Stimulated activated CD8-positive, alpha-beta memory T cell treated with anti-CD3 and anti-CD28 coated beads, Interleukin-4, amount 100 ng/mL, for 1 hour (primary cell): ENCODE measurements at places on chromosomes 5 and 9.

DNA sequence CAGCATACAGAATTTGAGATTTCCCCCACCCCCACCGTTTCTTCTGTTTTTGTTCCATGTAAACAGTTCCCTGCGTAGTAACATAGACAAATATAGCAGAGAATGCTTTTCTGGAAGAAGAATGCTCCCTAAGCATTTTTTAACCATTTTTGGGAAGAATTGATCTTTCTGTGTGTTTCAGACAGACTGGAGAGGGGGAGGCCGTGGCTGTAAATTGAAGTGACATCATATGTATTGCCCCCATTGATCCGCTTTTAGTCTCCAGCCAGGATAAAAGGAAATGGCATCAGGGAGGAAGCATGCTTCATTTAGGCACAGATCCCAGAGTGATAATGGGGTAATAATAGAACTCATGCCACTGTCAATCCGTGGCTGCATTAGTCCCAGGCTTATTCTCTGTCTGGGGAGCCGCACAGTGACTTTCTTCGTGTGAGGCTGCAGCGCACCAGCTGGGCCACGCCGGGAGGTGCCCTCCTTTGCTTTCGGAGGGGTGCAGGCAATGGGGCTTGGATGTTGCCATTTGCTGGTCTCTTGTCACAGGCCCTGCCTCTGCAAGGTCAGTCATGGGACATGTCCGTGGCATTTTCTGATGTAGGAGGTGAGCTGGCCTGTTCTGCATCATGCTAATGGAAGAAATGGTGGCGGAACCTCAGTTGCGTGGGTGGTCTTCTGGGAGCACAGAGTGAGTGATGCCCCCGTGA lies 261.5 kb downstream of the FANCC start:
- no peak for DNase-seq

DNA sequence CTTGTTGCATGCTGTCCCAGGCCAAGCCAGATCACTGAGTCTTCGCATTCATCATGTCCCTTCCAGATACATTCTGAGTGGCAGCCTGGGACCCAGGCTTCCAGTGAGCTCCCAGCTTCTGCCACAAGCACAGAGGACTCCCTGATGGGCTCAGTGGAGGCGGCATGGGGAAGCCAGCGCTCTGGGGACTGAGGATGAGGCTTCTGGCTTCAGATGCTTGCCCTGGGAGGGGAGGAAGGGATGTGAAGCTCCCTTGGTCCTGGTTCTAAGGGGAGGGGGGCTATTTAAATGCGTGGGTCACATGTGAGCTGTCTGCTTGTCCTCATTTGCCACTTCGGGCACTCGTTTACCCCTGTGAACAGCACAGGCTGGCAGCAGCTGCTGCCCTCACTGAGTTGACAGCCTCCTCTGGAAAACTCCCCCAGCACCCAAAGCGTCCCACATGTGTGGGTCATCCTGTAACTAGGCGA lies 174.0 kb downstream of the NR3C1 start:
- no peak for DNase-seq

DNA sequence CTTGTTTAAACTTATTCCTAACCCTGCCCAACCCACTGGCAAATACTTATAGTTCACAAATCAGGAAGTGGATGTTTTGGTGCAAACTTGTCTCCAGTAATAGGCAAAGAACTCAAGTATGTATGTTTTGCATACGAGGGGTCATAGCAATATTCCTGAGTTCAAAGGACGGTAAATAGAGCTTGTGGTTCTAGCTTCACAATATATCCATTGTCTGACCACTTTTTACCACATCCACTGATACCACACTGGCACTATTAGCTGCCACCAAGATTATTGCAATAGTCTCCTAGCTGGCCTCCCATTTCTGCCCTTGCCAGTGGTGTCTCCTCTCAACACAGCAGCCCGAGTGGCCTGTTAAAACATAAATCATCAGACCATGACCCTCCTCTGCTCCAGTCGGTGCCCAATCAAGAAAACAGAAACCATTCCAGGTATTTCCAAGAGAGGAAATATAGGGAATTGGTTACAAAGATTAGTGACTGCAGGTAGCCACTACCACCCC lies 17.0 kb downstream of the GRXCR2 start:
- no peak for DNase-seq

DNA sequence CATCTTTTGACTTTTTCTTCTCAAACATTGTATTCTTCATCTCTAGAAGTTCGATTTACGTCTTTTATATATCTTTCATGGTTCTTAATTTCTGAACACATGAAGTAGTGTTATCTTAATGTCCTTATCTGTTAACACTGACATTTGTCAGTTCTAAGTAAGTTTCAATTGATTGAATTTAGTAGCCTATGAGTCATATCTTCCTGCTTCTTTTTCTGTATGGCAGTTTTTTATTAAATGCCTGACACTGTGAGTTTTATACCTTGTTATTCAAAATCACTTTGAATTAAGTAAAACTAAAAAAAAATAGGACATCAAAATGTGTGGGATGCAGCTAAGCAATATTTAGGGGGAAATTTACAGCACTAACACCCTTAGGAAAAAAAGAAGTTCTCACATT lies 707.0 kb upstream of the ACO1 start:
- DNase-seq = no peak

- no peak for DNase-seq
Measured at GRCh38 chr9:104206766-104207165, 112.7 kb downstream of the SMC2 start.

- DNase-seq = no peak
Measured at GRCh38 chr5:178492278-178492677, 97.9 kb downstream of the COL23A1 start.

DNA sequence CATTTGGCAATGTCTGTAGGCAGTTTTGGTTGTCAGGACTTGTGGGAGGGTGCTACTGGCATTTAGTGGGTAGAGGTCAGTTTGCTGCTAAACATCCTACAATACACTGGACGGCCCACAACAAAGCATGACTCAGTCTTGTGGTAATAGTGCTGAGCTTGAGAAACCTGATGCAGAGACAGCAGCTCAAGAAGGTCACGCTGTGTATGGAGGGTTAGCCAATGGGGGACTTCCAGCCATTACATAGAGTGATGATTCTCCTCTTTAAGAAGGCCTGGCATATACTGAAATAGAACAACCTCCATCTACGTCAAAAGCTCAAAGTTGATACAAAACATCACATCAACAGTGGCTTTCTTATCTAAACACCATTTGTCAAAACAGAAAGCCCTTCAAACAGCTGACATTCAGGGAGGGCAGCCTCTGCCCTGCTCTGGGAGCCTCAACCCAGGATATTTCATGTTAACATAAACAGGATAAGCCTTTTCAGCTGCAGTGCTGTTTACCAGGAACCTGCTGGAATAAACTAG lies 143.0 kb downstream of the GPBP1 start:
- DNase-seq = no peak

GRCh38 chr5:124342027-124342471 lies 404.4 kb downstream of the ZNF608 start:
- DNase-seq = no peak

DNA sequence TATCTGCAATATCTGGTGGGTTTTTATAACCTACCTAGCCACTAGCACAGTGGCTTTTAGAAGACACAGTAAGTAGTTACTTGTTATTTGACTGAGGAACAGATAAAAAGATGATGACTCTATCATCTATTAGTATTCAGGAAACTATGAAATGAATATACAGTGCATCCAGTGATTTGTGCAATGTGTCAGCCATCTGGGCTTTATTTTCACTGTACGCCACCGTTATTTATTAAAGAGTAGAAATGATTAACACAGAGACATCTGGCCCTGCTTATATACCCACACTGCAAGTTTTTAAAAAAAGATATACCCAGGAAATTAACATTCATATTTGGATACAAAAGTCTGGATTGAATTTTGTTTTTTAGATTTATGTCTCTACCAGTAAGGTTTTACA lies 408.4 kb downstream of the PDE4D start:
- no peak for DNase-seq

- DNase-seq = no peak
Measured at GRCh38 chr5:179716286-179716685, 16.3 kb upstream of the MAML1 start.

GRCh38 chr5:31771500-31771899 lies 132.6 kb downstream of the PDZD2 start:
- DNase-seq = no peak

DNA sequence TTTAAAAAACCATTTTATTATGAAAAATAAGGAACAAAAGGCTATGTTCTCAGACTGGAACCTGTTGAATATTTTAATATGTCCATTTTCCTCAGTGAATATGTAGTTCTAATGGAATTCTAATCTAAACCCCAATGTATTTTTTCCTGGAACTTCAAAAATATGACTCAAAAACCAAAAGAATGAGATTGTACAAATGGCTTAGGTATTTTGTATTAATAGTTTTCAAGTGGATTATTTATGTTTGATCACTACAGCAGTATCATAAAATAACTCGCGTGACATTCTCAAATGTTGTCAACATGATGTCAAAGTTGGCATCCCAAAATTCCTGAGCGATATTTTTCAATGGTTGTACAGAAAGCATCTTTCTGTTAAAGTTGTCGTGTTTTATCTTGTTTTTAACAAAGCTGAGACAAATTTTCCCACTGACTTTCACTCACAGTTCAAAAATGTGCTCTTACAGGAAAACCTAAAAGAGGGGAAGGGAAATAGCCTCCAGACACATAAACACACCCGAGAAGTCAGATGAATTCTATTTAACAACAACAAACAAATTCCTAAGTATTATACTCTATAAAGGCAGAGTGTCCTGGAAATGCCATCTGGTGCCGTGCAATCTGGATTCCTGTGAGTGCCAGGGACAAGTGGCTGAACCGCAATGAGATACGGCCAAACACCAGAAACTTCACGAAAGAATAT lies 68.1 kb upstream of the TAS2R1 start:
- no peak for DNase-seq

- no peak for DNase-seq
Measured at GRCh38 chr5:156120777-156121176, 206.2 kb upstream of the SGCD start.

DNA sequence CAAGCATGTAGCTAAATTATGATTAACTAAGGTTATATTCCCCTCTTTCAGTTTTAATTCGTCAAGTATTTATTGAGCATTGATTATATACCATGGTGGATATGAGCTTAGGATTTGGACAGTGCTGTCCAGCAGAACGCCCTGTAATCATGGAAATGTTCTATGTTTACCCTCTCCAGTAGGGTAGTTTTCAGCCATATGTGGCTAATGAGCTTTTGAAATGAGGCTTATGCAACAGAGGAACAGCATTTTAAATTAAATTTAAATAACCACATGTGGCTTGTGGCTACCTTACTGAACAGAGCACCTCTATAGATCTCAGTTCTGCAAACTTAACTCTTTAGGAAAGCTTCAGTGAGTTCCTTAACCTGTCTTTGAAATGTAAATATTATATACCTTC lies 59.1 kb downstream of the JMY start:
- no peak for DNase-seq
